ENCODE measurements at places on chromosomes 7 and 10.

DNA sequence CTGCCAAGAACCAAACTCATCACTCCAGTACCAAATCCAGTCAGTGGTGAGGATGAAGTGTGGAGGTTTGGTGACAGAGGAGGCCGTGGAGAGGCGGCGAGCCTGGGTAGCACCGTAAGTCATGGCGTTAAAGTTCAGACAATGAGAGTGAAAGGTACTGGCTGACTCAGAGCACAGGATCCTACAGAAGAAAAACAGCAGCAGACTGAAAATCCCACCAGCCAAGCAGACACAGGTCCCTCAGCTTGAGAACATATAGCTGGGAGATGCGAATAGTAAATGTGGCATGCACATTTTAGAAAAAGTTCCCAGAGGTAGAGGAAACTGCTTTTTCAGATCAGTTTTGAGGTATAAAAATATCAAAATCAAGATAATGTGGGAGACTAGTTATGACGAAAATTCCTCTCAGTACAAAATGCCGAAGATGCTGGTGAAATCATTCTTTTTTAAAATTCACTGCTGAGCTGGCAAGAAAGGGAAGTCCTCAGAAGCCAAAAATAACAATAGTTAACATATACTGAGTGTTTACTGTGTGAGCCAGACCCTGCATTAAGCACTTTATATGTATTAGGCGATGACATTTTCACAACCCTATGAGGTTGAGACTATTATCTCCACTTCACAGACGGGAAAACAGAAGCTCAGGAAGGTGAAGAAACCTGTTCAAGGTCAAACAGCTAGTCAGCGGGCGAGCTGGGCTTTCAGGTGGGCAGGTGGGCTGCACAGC lies 20.9 kb downstream of the PARP12 start:
- no peak for DNase-seq

DNA sequence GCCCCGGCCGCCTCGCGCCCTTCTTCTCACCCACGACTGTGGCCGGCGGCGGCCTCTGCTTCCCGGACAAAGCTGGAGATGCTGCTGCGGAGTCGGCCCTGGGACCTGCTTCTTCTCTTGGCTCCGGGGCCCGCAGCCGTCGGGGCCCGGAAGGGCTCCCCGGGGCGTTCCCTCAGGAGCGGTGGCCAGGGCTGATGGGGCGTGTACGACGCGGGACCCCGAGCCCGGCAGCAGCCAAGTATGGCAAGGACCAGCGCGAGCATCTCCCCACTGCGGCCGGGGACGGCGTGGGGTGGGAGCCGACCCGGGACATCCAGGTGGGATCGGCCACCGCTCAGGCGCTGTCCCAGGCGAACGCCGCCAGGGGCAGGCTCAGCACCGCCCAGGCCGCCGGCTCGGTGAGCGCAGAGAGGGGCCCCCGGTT lies 27.6 kb upstream of the BMS1 start:
- DNase-seq, result no peak

DNA sequence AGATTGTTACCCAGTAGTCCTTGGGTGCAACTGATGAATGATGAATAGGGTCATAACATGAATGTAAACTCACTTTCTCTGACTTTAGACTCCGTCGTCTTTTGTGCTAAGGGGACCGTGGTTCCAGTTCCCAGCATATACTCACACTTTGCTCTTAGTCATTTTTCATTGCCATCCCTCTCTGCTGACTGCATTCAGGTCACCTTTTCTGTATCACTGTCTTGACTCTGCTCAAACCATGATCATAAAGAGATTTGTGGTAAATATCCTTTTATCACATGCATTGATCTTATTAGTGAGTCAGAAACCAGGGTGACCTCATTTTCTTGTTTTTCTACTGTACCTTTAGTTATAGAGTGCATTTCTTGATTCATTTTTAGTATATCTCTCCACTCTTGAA lies 141.1 kb upstream of the AGR3 start:
- DNase-seq, result no peak

DNA sequence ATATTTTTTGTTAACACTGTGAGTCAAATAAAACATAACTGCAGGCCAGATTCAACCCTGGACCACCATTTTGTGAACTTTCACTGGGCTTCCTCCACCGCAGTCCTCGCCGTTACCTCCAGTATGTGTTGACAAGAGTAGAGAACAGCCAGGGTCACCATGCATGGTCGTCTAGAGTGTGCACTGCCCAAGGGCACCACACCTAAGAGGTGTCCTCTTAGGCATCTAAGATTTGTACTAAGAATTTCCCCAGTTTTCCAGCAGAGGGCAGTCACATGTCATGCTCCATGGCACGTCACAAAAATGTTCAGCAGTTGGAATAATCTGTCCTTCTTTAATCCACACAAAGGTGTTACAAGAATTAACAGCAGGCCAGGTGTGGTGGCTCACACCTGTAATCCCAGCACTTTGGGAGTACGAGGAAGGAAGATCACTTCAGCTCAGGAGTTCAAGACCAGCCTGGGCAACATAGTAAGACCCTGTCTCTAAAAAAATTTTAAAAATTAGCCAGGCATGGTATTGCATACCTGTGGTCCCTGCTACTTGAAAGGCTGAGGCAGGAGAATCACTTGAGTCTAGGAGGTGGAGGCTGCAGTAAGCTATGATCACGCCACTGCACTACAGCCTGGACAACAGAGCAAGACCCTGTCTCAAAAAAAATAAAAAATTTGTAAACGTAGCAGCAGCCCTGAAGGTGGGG lies 71.2 kb upstream of the FOXK1 start:
- peak; percentile 42 for DNase-seq

- DNase-seq, result no peak
Measured at GRCh38 chr10:90816466-90816865, 41.4 kb downstream of the HTR7 start.

- no peak for DNase-seq
Measured at GRCh38 chr7:39510864-39511354, 55.3 kb upstream of the YAE1 start.

GRCh38 chr7:42686594-42687156 lies 225.2 kb downstream of the C7orf25 start:
- DNase-seq, result no peak

GRCh38 chr10:105514106-105514505 lies 873.0 kb downstream of the SORCS3 start:
- DNase-seq, result no peak

- DNase-seq, result no peak
Measured at GRCh38 chr7:14747701-14748100, 154.8 kb downstream of the DGKB start.

DNA sequence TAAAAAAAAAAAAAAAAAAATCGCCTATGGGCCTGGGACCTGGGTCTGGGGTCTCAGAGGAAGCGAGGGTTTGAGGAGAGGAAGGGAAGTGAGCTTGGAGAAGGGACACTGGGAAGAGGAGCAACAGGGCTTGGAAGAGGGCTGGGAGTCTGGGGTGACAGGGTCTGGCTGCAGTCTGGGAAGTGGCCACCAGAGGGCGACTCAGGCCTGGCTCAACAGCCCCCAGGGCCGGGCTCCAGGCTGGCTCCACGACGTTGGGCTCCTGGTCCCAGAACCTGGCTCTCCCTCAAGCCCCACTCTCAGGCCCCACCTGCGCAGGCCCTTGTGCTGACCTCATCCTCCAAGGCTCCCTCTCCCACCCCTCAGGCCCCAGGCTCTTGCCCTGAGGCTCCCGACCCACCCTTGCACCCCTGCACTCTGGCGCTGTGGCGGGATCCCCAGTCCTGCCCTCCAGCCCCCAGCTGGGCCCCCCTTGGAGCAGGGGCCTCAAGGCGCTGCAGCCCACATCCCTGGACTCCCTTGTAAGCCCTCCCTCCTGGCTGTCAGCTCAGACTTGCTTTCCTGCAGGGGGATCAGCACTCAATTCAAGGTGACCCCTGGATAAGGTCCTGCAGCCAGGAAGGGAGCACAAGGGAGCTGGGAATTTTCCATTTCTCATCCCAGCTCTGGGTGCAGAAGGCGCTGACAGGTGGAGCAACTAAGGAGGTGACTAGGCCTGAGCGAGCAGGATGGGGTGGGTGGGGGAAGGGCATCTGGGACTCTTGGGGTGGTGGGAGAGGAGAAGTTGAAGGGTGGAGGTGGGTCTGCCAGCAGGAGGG lies 5.4 kb upstream of the SPACDR start:
- DNase-seq, result no peak

DNA sequence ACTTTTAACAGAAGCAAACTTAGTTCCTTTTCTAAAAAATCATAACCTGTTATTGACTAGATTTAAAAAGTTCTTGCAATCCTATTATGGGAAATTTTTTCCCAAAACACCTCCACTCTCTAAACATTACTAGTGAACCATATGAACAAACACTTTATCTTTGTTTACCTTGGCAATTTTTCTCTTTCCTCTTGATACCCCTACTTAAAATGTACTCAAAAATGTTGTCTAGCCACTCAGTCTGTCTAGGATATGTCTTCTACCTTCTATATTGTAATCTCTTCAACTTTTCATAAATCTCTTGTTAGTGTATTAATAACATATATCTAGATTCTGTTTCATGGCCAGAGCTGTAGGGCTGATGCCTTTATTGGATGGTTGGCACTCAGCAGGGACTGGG lies 630.0 kb upstream of the GRM3 start:
- DNase-seq, result no peak

GRCh38 chr7:132766660-132767059 lies 190.4 kb upstream of the PLXNA4 start:
- DNase-seq, result no peak

DNA sequence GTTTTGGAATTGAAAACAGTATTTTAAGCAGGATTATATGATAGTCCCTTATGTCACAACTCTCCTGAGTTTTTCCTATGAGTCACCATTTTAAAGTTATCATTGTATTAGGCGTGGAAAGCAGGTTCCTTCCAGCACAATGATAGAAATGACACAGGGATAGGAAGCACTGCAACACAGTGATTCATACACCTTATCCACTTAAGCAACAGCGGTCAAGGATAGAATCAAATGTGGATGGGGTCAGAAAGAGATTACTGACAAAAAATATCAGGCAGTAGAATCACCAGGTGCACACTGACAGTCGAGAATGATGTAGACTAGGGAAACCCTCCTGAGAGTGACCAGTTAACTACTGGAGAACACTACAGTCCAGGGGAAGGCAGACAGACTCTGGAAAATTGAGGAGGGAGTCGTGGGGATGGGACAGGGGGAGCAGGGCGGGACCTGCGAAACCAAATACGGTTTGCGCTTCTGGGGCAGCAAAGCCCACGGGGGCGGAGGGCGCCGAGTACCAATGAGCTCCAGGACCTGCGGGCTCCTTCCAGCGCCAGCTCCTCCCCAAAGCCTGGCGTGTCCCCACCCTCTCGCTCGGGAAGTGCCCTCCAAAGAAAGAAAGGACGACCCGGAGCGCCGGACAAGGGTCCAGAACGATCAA lies 479 bp downstream of the PNPLA8 start:
- DNase-seq, result no peak

GRCh38 chr10:104351919-104352318 lies 1.7 kb upstream of the CFAP58 start:
- no peak for DNase-seq

GRCh38 chr10:105258674-105259065 lies 617.6 kb downstream of the SORCS3 start:
- no peak for DNase-seq

GRCh38 chr10:7610651-7611389 lies 55.9 kb downstream of the ITIH5 start:
- DNase-seq, result no peak

DNA sequence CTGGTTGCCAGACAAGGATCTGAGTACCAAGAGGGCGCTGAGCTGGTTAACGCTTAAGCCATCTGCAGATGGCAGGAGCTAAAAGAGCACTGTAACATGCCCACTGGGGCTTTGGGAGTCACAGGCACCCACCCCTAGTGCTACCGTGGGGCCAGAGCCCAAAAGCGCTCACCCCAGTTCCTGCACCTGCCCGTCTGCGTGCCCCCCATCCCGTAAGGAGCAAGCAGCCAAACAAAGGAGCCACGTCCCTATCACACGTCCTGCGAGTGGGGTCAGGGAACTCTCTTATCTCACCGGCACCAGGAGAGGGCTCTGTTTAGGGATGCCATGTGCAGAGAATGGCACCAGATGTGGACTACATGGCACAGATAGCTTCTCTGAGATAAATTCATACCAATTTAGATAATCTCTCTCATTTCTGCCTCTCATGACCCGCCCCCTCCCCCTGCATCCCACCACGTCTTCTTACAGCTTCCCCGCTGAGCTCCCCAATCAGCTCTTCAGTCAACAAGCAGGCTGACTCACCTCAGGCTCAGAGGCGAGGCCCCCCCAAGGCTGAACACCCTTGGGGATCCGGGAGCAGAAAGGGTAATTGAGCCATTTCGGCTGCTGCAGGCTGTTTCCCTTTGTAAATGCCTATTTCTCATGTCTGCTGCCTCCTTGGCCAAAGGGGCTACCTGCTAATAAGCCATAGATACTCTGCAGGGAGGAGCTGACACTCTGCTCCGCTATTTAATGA lies 235.7 kb downstream of the GRID1 start:
- no peak for DNase-seq

DNA sequence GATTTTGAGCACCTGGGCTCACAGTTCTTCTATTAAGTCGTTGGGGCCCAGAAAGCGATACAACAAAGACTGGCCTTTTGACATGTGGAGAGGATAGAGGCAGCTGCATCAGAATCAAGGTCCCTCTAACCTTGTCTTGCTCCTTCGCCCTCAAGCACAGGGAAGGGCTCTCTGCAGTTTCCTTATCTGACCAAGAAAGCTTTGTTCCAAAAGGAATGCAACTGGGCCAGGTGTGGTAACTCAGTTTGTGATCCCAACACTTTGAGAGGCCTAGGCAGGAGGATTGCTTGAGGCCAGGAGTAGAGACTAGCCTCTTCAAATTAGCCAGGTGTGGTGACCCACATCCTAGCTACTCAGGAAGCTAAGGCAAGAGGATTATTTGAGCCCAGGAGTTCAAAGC lies 32.2 kb downstream of the SVOPL start:
- DNase-seq, result no peak

DNA sequence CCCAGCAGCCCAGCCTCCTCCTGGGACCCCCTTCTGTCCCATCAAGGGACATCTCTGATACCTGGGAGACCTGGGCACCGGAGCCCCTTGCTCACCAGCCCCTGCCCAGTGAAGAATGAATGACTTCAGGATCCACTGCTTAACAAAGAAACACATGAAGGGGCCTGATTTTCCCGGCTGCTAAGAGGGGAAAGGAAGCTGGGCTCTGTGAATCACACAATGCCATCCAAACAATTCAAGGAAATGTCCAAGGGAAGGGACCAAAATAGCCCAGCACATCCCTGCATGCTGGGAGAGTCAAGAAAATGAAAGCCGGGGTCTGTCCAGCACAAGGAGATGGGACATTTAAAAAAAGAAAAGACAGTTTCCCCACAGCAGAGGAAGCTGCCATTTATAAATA lies 128.7 kb upstream of the JCAD start:
- DNase-seq, result no peak

GRCh38 chr7:25313526-25313925 lies 85.2 kb upstream of the NPVF start:
- no peak for DNase-seq
